ENCODE measurements at places on chromosomes 3 and 15.

- DNase-seq: no peak
Measured at GRCh38 chr3:134640378-134640777, 10.4 kb downstream of the KY start.

- no peak for DNase-seq
Measured at GRCh38 chr15:39936187-39936586, 2.3 kb downstream of the EIF2AK4 start.

DNA sequence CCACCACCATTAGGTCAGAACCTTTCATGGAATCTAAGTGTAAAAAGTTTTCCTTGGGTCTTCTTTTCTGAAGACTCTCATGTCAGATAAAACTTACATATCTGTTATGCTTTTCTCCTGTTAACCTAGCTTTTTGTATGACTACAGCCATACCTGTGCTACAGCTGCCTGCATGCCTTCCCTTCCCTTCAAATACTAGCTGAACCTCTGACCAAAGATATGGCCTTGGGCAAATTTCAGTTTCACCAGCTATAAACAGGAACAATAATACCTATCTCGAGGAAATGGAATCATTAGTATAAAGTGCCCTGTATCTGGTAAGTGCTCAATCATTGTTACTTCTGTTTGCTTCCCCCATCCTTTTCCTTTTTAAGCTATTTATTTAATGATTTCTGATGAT lies 25.0 kb downstream of the GLB1 start:
- DNase-seq: no peak

DNA sequence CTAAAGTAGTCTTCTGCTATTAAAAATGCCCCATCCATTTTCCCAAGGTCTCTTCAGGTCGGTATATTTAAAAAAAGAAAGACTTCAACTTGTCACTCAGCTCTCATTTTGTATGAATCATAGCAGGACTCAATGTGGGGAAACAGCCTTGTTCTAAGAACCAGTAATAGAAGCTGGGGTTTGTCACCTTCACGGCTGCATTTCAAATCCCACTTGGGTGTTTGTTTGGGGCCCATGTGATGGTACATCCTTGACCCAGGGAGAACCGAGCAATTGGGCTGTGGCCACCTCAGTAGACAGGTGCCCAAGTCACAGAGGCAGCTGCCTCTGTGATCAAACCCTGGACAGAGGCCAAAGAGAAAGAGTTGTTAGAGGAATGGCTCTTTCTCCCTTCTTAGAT lies 70.3 kb upstream of the ARL8B start:
- no peak for DNase-seq

DNA sequence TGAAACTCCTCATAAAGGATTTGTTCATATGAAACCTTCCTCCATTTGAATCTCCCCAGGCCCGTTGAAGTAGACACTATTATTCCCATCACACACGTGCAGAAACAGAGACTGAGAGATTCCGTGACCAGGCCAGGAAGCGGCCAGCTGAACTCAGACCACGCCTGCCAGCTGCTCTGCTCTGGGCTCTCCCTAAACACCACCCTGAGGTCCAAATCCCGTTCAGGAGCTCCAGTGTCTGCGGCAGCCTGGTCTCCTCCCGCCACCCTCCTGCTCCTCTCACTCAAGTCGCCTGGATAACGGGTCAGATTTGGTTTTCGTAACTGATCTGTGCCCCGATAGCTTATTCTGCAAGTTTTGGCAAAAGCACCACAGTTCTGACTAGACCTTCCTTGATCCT lies 53.6 kb upstream of the SNRPA1 start:
- DNase-seq: no peak

Measured in C1 segment of cervical spinal cord (tissue), 14 donors.